ENCODE measurements at places on chromosomes 2 and 18.

GRCh38 chr2:46937471-46937901 lies 21.9 kb upstream of the MCFD2 start:
- no peak for DNase-seq

DNA sequence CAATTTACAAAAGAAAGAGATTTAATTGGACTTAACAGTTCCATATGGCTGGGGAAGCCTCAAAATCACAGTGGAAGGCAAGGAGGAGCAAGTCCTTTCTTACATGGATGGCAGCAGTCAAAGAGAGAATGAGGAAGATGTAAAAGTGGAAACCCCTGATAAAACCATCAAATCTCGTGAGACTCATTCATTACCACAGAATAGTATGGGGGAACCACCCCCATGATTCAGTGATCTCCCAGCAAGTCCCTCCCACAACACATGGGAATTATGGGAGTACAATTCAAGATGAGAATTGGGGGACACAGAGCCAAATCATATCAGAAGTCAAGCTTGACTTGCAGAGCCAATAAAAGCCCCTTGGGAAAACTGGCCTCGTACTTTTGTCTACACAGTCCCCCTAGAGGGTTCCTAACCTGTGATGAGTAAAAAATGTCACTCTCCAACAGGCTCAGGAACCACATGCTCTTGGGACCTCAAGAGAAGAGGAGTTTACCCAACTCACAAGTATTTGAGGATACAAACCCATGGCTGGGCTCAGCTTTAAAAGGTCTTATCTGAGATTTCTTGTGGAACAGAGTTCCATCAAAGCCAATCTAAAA lies 11.2 kb upstream of the INPP4A start:
- DNase-seq: no peak

- no peak for DNase-seq
These were observed 187.5 kb upstream of the NRXN1 start for GRCh38 chr2:51219468-51219867.

GRCh38 chr2:124122340-124122739 lies 97.3 kb downstream of the CNTNAP5 start:
- DNase-seq: no peak

- DNase-seq: no peak
These were observed 1891.5 kb upstream of the PIK3C3 start for GRCh38 chr18:40063488-40063887.

DNA sequence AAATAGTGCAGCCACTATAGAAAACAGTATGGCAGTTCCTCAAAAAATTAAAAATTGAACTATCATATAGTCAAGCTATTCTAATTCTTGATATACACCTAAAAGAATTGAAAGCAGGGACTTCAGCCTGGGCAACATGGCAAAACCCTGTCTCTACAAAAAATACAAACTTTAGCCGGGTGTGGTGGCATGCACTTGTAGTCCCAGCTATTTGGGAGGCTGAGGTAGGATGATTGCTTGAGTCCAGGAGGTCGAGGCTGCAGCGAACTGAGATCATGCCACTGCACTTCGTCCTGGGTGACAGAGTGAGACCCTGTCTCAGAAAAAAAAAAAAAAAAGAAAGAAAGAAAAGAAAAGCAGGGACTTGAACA lies 279.5 kb upstream of the STON1 start:
- DNase-seq: no peak

GRCh38 chr2:179595284-179595683 lies 266.1 kb downstream of the ZNF385B start:
- no peak for DNase-seq

DNA sequence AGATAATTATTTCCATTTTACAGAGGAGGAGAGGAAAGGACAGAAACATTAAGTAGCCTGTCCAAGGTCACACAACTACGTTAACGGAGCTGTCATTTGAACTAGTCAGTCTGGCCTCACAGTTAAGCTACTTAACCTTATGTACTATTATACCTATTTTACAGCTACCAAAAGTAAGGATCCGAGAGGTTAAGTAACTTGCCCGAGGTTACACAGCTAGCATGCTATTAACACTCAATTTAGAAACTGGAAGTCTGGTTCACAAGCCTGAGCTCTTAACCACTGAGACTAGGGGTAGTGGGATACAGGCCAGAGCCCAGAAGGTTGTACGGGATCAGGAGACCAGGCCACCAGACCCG lies 476 bp downstream of the GLB1L start:
- DNase-seq: no peak

- no peak for DNase-seq
These were observed 48.1 kb downstream of the MYOM1 start for GRCh38 chr18:3171631-3172030.

- DNase-seq: no peak
These were observed 169.2 kb upstream of the NCK2 start for GRCh38 chr2:105575499-105576025.

DNA sequence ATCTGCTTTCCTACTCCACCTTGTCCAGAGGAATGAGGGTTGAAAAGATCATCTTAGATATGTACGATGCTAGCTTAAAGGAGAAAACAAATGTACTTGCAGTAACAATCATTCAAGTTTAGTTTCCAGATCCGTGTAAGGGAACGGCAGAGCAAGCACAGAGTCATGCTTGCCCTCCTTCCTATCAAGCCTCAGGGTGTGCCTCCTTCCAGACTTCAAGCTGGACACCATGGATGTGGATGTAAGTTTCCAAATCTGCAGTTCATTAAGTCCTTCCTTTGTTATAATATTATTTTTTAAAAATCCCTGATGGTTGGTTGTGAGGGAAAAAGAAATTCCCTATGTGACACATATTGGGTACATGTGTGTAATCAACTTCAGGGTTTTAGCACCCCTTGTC lies 238.9 kb upstream of the NT5C1B start:
- DNase-seq: no peak

Measured in activated CD8-positive, alpha-beta memory T cell treated with anti-CD3 and anti-CD28 coated beads for 1 hour (primary cell).